ENCODE measurements at places on chromosomes 6 and 20.
A peak's percentile ranks its signal among the peaks of the same experiment; 100 is the strongest.

GRCh38 chr20:50559149-50559548, 49.0 kb downstream of the PTPN1 start:
- DNase-seq = no peak

DNA sequence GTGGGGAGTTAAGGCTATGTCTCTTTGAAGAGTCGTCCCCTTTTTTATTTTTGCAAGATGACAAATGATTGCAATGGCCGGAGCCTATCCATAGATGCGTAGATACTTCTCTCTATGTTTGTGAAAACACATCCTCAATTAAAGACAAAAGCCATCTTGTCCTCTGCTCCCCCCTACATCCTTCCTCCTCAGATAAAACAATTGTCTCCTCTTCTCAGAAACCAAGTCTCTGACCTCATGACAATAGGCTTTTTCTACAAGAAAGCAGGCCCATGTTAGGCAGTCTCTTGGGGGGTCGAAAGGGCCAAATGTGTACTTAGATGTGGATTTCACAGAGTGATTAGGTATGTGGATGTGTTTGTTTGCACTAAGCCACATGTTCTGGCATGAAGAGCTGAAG, 51.1 kb upstream of the SSTR4 start:
- DNase-seq = no peak

- DNase-seq = no peak
Observed at GRCh38 chr6:43762966-43763695, 6.9 kb upstream of the VEGFA start.

- DNase-seq = peak; percentile 64
Observed at GRCh38 chr20:35463455-35464300, 8.3 kb downstream of the CEP250 start.

DNA sequence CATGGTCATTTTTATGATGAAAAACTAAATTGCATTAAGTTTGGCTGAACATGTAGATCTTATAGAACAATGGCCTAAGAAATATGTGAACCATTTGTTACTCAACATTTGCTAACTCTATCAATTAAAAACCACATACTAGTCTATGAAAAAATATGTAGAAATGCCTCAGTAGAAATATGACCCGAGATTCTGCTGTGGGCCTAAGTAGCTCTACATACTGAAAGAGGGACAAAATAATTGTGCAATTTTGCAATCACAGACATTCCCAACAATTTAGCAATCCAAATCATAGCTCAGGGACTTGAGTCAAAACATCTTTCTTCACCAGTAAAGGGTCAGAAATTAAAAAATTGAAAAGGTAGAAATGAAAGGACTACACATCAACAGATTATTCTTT, 619.0 kb downstream of the FRK start:
- DNase-seq = no peak

- DNase-seq = no peak
Observed at GRCh38 chr6:43850314-43851203, 80.5 kb downstream of the VEGFA start.

DNA sequence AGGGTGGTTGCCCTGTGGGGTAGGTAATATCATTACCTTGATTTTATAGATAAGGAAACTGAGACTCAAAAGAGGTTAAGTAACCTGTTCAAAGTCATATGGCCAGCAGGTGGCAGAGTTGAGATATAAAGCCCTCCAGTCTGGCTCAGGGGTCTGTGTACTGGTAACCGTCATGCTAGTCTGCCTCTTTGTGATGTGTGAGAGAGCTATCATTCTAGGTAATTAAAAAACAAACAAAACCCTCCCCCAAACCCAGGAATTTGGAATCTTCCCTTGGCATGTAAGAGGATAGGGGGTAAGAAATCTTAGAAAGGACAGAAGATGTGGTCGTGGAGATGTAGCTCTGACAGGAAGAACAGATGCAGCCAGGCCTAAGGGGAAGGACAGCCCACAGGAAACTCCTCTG, 206.0 kb downstream of the CDC5L start:
- peak; percentile 25 for DNase-seq

Data from retina (tissue), 1 donor.